Breast epithelium (tissue), 4 donors: ENCODE measurements at places on chromosomes 16 and 17.

GRCh38 chr17:81345228-81346089, 49.8 kb upstream of the BAHCC1 start:
- peak; percentile 86 for DNase-seq

DNA sequence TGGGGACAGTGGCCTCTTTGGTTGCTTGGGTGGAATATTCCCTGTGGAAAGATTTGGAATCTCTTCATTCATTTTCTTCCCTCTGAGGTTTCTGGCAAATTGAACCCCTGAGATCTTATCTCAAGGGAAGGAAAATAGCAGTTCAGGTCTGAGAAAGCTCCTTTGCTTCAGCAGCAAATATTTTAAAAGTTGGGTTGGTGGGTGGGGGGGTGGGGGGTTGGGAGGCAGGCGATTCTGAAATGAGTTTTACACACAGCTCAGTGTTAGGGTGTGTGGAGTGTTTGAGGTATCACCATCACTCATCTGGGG, 6.8 kb downstream of the TBX2 start:
- no peak for DNase-seq

- DNase-seq = no peak
These were observed 7.0 kb downstream of the MT2A start for GRCh38 chr16:56615353-56615752.

DNA sequence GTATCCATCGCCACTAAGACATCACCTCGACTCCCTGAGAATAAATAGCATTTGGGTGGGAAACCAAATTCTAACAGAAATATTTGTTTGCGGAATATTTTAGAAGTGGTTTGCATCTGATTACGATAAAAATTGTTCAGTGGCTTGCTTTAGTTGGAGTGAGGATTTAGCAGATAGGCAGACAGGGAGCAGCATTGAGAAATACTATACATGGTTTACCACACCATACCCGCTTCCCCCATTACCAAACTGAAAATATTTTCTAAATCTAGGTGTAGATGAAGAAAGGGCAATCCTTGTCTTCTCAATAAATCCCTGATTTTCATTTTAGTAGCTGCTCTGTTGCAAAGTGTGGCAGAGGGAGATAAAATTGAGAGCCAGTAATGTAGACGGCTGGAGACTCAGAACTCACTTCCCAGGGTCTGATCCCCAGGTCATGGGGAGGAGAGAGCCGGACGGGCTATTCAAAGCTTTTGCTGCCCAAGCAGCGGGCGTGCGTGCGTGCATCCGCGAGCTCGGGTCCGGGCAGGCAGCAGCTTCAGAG, 808 bp upstream of the BAHCC1 start:
- no peak for DNase-seq

- DNase-seq = no peak
These were observed 4.3 kb downstream of the NEUROD2 start for GRCh38 chr17:39603304-39604016.

GRCh38 chr16:63789603-63790002, 1332.3 kb downstream of the CDH11 start:
- DNase-seq = no peak

DNA sequence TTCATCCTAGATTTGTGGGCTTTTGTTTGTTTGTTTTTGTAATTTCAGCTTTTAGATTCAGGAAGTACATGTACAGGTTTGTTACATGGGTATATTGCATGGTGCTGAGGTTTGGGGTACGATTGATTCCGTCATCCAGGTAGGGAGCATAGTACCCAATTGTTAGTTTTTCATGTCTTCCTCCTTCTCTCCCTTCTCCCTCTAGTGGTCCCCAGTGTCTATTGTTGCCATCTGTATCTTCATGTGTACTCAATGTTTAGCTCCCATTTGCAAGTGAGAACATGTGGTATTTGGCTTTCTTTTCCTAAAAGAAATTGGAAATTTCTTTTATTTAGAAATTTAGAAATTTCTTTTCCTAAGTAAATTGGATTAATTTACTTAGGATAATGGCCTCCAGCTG, 37.1 kb upstream of the BCAS3 start:
- DNase-seq = no peak

DNA sequence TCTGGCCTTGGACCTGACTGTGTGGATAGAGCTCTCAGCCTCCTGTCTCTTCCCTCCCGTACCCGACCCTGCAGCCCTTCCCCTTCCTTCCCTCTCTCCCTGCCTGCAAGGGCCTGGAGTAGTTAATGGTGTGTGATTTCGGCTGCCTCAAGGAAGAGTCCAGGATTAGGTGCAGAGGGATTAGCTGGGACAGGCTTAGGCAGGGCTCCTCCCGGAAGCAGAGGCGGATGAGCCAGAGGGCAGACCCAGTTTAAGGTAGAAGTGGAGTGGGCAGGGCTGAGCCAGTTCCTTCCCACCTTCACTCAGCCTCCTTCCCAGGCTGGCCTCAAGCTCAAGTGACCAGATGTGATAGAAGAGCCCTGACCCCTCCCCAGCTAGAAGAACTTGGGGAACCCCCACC, 16.8 kb downstream of the GUCY2D start:
- no peak for DNase-seq

GRCh38 chr17:76077584-76078110, 1.3 kb upstream of the ZACN start:
- DNase-seq = no peak

- DNase-seq = no peak
These were observed 10.5 kb upstream of the GSE1 start for GRCh38 chr16:85602402-85603202.

DNA sequence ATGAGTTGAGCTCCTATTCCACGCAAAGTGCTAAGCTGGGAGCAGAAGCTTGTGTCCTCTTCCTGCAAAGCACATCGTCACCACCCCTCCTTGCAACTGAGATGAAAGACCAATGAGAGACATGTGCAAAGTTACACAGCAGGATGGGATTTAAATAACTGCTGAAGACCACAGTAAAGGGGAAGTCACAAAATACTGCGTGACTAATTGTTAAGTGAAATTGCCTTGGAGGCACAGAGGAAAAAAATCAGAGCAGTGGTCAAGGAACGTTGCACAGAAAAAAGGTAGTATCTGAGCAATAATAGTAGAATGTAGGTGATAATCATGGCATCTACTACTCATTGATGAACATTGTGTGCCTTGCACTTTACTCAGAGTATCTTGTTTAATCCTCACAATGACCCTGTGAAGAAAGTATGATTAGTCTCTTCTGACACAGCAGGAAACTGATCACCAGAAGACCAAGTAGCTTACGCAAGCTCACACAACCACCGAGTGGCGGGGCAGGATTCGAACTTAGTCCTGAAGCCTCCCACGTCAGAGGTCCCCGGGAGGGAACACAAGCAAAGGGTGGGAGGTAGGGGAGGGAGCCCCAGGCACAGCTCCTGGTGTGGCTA, 15.4 kb upstream of the MYO18A start:
- DNase-seq = no peak

DNA sequence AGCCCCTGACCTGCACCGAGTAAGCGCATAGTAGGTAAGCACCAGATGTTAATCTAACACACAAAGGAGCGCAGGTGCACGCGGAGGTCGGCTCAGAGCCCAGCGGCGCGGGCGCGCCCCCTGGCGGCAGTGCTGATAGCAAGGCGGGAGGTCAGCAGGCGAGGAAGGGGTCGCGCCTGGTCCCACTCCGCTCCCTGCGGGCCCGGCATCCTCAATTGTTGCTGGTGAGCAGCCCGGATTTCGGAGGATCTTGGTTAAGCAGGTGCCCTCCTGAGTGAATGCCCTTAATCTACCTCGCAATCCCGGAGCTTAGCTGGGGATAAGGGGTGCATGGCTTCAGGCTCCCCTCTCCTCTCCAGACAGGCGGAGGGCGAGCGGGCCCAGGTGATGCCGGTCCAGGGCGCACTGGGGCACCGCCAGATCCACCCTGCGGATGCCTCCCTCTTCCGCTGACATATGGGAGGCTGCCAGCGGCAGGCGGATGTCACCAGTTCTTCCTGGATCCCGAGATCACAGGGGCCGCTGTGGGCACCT, 4.0 kb upstream of the WNT3 start:
- DNase-seq = no peak

DNA sequence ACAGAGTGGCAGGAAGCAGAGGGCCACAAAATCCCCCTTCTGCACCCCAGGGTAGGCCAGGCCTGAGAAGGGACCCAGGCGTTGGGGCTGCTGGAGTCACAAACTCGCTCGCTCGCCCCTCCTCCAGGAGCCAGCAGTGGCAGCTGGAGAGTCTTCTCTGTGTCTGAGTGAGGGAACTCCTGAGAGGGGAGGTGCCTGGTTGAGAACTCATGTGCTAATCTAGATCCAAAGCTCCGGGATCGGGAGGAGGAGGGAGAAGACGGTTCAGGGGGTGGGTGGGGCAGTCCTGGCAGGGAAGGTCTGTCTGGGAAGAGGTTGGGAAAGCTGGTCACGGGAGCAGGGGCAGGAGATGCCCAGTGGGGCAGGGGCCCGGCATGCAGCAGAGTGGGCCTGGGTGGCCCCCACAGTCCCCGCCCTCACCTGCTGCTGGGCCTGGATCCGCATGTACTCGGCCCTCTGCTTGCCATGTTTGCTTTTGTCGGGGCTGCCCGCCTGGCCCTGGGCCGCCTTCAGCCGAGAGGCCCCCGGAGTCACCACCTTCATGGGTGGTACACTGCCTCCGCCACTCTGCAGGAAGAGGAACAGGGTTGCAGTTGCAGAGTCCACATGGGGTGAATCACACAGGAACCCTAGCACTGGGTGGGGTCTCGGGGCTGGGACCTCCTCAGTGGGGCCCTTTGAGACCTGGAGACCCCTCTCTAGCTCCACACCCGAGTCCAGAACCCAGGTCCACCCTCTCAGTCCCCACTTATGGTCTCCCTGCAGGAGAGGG, 62.2 kb downstream of the SRCIN1 start:
- DNase-seq = no peak

DNA sequence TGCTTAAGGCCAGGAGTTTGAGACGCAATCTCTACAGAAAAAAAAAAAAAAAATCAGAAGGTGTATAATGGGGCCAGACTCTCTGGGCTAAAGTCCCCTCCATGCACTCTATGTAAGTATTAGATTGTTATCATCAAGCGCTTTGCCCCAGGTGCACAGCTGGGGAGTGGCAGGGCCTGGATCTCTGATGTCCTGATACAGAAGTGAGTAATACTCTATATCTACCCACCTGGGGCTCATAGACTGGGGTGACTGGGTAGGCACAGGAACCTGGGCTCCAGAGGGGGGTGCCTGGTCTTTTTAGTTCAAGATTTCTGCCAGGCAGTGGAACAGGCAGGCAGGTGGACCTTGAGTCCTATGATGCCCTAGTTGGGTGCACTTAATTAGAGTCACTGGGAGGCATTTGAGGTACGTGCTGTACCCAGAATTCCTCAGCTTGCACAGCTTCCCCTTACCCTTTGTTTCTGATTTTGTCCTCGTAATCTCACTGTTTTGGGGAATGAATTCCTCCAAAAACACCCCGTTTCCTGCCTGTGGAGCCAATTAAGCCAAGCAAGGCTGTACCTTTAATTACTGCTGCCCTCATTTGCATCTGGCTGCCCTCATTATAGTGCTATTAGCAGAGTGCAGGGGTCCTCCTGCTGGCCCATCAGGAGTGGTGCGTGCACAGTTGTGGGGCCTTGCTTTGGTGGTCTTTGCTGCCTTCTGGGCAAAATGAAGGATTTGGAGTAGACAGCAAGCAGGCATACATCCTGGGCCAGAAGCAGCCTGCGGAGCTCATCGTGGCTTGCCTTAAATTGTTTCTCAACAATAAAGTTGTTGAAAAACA, 239.0 kb downstream of the SNX29 start:
- DNase-seq = no peak

- peak; percentile 48 for DNase-seq
These were observed 66.9 kb downstream of the SOCS1 start for GRCh38 chr16:11188801-11189740.

DNA sequence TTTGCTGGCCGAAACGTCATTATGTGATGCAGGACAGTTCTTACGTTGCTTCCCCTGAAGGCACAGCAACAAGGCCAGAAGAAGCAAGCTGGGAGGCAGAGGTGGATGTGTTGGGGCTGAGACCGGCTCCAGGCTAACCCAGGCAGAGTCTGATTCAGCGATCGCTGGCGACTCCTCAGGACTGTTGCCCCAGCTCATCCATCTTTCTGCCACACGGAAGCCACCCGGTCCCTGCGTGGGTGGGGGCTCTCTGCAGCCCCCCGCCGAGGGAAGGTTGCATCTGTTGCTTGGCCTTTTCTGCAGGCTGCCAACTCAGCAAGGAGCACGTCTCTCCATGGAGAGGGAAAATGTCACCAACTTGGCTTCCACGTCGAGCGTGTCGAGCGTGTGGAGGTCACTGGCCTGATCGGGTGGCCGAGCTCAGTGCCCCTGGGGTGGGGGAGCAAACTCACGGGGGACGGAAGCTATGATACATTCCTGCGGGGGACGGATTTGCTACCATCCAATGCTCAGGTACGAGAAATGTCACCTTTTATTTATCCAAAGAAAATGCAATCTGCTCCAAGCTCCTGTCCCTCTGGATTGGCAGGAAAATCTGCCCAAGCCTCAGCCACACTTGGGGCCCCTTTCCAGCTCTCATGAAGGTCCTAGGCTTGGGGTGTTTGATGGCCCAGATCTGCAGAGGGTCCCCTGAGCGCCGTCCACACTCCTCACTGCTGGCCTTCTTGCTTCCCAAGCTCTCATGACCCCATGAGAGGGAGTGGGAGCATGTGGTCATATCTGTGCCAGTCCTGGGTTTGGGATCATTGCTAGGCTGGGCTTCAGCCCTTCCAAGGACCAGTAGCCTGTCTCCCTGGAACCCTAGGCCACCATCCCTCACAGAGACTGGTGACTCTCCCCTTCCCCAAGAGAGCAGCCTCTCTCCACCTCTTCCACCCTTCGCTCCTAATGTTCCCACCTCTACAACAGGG, 69.4 kb downstream of the RPH3AL start:
- DNase-seq = no peak

- DNase-seq = no peak
These were observed 879.7 kb upstream of the EEF2KMT start for GRCh38 chr16:5977329-5977728.

GRCh38 chr16:72819345-72819744, 228.6 kb downstream of the ZFHX3 start:
- DNase-seq = no peak

- no peak for DNase-seq
These were observed 10.9 kb downstream of the HOXB4 start for GRCh38 chr17:48567209-48567608.

DNA sequence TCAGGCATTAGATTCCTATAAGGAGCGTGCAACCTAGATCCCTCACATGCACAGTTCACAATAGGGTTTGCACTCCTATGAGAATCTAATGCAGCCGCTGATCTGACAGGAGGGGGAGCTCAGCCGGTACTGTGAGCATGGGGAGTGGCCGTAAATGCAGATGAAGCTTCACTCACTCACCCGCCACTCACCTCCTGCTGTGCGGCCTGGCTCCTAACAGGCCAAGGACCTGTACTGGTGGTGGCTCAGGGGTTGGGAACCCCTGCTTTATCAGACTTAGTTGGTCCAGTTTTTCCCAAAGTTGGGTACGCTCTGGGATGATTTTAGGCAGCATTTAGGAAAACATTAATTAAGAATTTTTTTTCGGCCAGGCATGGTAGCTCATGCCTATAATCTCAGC, 103.8 kb downstream of the MARF1 start:
- no peak for DNase-seq

DNA sequence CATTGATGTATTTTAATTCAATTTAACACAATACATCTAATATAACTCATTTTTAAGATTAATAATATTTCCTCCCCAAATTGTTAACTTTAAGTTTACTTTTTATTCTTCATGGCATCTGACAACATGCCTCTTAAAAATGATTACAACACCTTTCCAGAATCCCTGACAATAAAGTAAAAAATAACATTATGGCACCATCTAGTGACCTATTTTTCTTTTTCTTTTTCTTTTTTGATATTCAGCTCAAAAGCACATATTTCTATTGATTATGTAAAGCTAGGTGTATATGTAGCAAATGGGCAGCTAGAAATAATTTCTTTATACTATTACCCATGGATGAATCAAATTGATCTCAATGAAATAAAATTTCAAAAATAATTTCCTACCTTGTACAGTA, 834.3 kb upstream of the CDH8 start:
- no peak for DNase-seq

GRCh38 chr17:17893801-17894644, 57.2 kb upstream of the SREBF1 start:
- no peak for DNase-seq
